ENCODE measurements at places on chromosomes 7 and 10.

- no peak for DNase-seq
Measured at GRCh38 chr10:24467605-24468004, 256.1 kb downstream of the ARHGAP21 start.

DNA sequence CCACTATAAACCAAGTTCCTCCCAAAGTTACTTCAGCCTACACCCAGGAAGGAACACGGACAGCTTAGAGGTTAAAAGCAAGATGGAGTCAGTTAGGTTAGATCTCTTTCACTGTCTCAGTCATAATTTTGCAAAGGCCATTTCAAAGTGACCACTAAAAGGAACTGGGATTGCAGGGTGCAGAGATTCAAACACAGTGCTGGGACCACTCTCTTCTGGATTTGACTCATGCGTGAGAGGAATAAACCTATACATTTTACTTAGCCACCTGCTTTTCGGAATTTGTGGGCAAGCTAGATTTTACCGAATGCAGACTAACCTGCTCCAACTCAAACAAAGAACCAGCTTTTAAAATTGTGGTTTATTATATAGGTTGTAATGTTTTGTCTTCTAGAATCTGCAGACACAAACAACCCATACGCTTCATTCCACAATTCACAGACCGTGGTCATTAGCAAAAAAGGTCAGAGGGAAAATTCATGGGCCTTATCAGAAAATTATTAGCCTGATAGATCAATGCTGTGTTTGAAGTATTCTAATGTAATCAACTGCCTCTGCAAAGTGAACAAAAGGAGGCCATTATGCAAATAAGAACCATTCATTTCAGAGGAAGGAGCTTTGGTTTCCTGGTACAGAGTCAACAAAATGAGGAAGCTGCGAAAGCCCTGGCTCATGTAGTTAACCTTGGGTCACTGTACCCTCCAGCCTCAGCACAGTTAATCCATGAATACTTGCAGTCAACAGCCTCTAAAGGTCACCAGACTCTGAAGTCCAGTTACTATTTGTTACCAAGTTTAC lies 342.7 kb upstream of the KLF6 start:
- DNase-seq: no peak

DNA sequence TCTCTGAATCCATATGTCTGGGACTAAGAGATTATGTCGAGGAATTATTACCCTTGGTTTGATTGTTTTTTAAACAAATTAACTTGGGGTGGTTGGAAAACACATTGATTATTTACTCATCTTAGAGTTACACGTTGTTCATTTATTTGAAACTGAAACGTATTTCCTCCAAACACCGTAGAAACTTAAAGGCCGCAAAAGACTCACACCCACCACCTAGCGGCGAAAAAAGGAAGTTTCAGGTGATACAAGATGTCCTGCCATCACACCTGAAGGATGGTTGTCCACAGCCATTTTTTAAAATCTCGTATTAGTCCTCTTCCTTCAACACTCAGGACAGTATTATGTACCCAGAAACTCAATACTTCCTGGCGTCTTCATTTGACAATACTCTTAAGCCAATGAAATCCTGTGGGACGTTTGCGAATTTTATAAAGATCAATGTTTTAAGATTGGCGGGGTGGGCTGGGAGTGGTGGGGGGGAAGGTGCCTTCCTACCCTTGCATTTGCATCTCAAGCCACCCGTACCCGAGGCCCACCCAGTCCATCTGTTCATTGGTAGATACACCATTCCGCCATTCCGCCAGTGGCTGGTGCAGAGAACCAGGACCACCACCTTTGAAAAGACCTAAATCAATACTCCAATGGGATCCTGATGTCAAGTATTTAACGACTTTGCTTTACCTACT lies 1.4 kb upstream of the LCOR start:
- no peak for DNase-seq

GRCh38 chr7:15440482-15440881 lies 121.3 kb downstream of the AGMO start:
- no peak for DNase-seq

DNA sequence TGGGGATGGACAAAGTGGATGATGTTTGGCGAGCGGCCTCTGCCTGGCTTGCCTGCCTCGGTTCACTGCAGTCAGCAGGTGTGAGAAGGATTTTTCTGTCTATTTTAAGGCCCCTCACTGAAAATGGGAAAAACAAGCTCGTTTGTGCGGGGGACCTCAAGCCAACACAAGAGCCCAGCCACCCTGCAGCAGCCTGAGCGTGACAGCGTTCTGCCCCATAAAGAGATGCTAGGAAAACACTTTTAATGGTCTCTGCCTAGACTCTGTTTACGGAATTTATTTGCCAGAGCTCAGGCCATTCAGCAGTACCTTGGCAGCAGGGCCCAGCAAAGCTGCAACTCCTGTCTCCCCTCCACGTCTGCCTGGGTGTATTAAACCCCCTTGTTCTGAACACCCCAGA lies 131.7 kb downstream of the GRK5 start:
- no peak for DNase-seq

- DNase-seq: peak; percentile 34
Measured at GRCh38 chr7:148983200-148984146, 44.8 kb downstream of the PDIA4 start.

DNA sequence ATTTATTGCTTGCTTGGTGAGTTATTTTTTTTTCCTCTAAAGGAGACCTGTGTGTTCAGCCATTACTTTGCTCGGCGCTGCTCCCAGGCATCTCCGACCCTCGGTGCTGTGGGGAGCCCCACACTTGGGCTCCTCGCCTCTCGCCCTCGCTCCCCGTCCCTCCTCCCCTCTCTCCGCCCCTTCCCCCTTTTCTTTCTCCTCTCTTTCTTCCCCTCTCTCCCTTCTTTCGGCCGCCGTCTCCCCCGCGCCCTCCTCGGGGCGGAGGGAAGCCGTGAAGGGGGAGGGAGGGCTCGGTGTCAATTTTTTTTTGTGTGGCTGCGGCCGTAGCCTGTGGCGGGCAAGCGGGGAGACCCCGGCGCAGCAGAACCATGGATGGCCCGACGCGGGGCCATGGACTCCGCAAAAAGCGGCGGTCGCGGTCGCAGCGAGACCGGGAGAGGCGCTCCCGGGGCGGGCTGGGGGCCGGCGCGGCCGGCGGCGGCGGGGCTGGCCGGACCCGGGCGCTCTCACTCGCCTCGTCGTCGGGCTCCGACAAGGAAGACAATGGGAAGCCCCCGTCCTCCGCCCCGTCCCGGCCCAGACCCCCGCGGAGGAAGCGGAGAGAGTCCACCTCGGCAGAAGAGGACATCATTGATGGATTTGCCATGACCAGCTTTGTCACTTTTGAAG lies 1.1 kb downstream of the AUTS2 start:
- DNase-seq: peak; percentile 26

DNA sequence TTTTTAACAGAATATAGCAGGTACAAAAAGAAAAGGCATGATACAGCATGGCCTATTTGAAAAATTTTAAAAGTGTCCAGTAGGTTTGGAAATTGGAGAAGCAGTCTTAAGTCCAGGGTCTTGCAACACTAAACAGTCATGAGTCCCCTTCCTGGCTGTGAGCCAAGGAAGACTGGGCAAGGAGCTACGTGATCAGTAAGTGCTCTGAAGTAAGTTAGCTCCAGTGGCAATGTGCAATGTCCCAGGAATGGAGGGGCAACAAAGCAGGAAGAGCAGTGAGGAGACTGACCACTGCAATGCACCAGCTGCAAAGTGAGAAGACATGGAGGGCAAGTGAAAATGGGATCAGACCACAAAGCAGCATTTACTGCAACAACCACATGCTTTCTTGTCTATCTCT lies 72.9 kb upstream of the GRID1 start:
- peak; percentile 56 for DNase-seq

DNA sequence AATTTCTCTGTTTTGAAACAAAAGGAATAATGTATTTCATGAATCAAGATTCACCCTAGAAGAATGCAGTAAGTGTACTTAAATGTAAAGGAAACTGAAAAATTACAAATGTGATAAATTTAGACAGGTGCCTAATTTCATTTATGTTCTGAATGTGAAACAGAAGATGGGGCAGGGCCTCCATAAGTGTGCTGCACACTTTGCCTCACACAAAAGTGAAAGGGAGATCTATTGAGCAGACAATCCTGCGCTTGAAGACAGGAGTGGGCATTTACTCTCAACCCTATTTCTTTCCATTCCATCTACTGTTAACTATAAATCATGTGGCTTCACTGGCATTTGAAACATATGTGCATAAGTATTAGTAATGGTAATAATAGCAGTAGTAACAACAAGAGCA lies 36.2 kb downstream of the GNG11 start:
- DNase-seq: no peak

- no peak for DNase-seq
Measured at GRCh38 chr10:119495021-119495505, 47.5 kb downstream of the RGS10 start.

- DNase-seq: no peak
Measured at GRCh38 chr10:110162741-110163145, 44.7 kb upstream of the MXI1 start.

DNA sequence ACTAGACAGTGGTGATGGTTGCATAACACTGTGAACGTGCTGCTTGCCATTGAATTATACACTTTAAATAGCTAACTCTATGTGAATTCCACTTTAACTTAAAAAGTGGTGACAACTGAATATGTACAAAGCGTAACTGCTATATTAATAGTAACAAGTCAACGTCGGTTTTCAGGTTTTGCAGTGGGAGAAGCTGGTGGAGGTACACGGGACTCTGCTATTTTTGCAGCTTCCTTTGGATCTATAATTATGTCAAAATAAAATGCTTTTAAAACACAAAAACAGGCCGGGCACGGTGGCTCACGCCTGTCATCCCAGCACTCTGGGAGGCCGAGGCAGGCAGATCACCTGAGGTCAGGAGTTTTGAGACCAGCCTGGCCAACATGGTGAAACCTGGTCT lies 21.0 kb downstream of the AP5Z1 start:
- no peak for DNase-seq

DNA sequence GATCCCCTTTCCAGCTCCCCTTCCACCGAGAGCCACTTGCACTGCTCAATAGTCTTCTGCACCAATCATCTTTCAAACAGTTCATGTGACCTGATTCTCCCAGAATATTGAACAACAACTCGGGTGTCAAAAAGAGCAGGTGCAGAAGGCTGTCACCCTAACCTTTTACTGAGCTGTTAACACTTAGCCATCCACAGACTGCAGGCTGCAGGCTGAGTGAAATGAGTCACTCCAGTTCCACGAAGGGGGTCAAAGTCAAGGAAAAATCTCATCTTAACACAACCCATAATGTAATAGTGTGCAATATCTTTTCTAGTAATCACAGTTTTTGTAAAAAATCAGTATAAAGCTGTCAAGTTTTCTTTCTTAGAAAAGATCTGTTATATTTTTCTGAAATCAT lies 63.1 kb downstream of the MTPAP start:
- DNase-seq: no peak

DNA sequence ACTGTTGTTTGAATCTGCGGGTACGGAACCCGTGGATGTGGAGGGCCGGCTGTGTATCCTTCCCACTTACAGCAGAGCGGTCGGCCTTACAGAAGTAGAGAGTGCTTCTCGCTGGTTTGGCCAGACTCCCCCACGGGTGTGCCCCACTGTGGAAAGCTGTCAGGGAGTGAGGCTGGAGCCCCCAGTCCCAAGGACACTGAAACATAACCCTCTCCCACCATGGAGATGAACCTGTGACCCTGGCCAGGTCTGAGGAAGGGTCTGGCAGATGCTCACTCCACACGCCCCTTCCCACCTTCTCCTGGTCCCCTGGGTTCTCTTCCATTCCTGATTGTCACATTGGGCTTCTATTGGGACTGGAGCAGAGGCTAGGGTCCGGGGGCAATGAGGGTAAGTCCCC lies 39.6 kb downstream of the TSPAN15 start:
- DNase-seq: no peak

DNA sequence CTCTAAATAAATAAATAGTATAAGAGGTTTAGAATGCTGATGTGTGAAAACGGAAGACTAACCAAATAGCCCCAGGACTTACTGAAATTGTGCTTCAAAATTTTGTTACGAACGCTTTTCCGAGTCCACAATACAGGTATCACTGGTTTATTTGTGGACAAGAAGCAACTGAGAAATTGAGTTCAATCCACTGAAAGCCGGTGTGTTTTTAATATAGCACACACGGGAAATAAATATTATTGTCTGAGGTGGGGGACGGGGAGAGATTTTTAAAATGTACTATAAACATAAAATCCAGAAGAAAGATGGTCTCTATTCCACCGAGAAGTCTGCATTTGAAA lies 598 bp downstream of the SLC16A12 start:
- no peak for DNase-seq

- DNase-seq: no peak
Measured at GRCh38 chr10:114758331-114758730, 63.2 kb upstream of the FHIP2A start.

- no peak for DNase-seq
Measured at GRCh38 chr7:155343661-155344121, 46.0 kb downstream of the INSIG1 start.

DNA sequence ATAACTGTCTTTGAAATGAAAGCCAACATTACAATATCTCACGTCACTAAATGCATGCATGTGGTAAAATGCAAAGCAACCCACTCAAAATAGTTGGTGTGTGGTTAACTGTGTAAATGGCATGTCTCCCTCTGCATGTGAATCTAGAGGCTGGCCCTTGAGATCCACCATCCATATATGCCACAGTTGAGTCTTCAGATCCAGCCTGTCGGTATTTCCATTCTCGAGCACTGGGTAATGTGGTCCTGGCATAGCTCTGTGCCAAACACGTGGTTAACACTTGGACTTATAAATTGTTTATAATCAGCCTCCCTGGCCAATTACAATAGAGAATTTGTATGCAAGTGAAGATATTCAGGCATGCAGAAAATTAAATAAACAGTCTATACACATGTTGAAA lies 90.3 kb downstream of the LYZL1 start:
- DNase-seq: no peak

DNA sequence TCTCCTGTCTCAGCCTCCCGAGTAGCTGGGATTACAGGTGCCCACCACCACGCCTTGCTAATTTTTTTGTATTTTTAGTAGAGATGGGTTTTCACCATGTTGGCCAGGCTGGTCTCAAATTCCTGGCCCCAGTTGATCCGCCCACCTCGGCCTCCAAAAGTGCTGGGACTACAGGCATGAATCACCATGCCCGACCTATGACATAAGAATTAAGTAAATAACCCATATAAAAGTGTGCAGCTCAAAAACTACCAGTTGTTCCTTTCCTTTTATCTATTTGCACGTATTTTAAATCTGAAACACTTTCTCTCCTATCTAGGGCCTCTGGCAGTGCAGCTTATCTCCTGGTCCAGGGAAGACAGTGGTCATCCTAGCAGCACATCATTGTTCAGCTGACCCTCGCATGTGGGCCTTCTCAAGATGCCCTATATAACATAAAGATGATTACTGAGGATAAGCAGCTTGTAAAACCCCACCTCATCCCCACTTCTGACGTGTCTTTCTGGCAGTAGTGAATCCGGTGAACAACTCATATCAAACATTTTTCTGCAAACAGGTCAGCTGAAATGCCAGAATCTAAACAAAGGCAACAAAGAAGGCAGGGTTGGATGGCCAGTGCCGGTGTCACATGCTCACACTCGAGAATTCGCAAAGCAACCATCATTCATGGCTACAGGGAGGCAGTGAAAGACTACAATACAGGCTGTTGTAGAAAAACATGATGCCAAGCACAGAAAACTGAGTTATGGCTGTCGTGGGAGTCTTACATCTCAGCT lies 36.0 kb upstream of the KCNIP2 start:
- DNase-seq: no peak

- DNase-seq: peak; percentile 90
Measured at GRCh38 chr10:100998183-100998990, 1.2 kb upstream of the LZTS2 start.

Data from heart left ventricle (tissue), 16 donors.